ENCODE measurements at places on chromosomes 4 and X. TPM values are rescaled to one million over a fixed set of nuclear protein-coding genes. Genes with fewer than 3 reads are reported as not detected.

DNA sequence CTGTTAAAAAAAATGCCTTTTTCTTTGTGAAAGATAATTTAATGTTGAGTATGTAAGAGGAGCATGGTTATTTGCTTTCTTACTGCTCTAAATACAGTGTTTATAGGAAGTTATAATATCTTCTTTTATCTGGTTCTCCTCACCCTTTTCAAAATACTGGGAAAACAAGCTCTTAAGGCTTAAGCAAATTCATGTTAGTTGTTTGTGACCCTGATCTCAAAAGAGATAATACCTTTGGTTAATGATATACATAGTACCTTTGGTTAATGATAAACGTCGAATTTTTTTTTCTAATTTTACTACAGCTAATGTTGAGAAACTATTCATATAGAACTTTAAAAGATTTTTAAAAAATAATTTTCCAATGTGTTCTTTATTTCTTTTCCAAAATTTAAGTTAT, 180.1 kb downstream of the RAPGEF2 start:
- no peak for DNase-seq

- DNase-seq, result no peak
Observed at GRCh38 chr4:152727784-152728183, 48.0 kb upstream of the TMEM154 start.

- DNase-seq, result no peak
Observed at GRCh38 chr4:8410641-8411271, 29.8 kb downstream of the ACOX3 start.

The CCNA2 gene
- 1.2 TPM for total RNA-seq

- no peak for DNase-seq
Observed at GRCh38 chr4:187617113-187617512, 378.5 kb upstream of the ZFP42 start.

DNA sequence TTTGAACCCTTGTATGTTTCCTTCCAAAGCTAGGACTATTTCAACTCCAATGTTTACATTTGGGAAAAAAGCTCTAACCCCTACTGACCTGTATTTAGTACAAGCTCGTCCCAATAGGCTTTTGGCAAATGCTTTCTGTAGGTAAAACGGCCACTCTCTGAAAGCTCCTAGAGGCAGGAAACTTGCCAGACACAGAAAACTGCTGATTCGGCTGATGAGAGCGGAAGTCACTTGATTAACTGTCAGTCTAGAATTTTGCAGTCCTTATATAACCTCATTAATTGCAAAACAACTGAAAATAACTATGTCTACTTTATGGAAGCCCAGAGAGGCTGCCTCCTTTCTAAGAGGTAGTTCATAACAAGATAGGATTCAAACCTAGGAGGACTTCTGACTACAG, 108.1 kb downstream of the TSPAN7 start:
- DNase-seq, result no peak

DNA sequence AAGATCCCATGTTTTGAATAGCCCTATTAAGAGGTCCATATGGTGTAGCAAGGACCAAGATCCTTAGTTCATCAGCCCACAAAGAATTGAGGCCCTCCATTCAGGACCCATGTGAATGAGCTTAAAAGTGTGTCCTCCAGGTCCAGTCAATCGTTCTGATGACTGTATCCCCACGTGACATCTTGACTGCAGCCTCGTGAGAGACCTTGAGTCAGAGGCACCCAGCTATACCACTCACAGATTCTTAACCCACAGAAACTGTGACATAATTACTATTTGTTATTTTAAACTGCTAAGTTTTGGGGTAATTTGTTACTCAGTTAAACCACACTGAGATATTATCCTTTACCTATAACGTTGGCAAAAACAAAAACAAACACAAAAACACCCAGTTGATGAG, 62.4 kb downstream of the ZNF182 start:
- no peak for DNase-seq

All from upper lobe of right lung (tissue), 1 donor.